ENCODE measurements at places on chromosomes 5 and 9. TPM values are rescaled to one million over a fixed set of nuclear protein-coding genes. Genes with fewer than 3 reads are reported as not detected.

DNA sequence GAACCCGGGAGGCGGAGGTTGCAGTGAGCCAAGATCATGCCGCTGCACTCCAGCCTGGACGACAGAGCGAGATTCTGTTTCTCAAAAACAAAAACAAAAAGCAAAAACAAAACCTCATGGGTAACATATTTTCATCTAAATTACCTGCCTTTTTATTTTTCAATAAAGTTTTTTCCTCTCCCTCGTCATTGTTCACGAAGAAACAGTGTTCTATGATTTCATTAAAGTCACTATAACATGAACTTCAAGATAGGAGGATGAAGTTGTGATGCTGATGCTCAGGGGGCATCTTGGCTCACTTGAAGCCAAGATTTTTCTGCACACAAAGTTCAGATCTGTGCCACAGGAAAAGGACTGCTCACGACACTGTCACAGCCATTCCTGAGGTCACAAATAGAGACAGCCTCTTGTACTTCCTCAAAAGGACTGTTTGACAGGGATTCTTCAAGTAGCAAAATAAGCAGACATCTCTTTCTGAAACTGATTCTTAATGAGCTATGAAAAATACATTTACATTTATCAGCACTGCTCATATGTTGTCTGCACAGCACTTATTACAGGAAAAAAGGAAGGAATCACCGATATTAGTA is 16.1 kb downstream of the NIPSNAP3B start:
- H3K27ac ChIP-seq = peak overlapping the region; percentile 71
- H3K4me3 ChIP-seq = no peak overlapping the region

DNA sequence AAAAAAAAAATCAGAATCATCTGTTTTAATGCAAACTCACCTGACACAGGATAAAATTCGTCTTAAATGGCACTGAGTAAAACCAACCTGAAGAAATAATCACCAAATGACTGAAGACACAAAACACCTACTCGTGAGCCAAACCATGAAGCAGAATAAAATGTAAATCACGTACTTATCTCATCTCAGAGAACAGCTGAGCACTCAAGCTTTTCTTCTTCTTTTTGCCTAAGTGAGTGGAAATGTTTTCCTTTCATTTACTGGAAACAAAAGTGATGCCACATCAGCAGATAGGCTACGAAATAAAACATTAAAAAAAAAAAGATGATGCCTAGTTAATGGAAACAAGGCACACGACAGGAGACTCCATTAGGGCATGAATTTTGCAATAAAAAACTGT is 36.4 kb downstream of the ATPSCKMT start:
- no peak for DNase-seq
- H3K36me3 ChIP-seq = no peaks in the 10 kb centered on the region
- no peaks in the 10 kb centered on the region for H3K4me1 ChIP-seq
- H3K4me3 ChIP-seq = no peak overlapping the region
- no peaks in the 10 kb centered on the region for H3K27me3 ChIP-seq
- no peak overlapping the region for H3K27ac ChIP-seq

- H3K27me3 ChIP-seq = no peaks in the 10 kb centered on the region
- no peak overlapping the region for H3K4me3 ChIP-seq
- no peaks in the 10 kb centered on the region for H3K36me3 ChIP-seq
- H3K4me1 ChIP-seq = no peaks in the 10 kb centered on the region
- no peak overlapping the region for H3K27ac ChIP-seq
These were observed 113.3 kb downstream of the MARCHF11 start for GRCh38 chr5:16066320-16066719.

GRCh38 chr5:64384765-64385164 is 121.0 kb upstream of the RGS7BP start:
- DNase-seq = peak; percentile 16
- no peaks in the 10 kb centered on the region for H3K27me3 ChIP-seq
- H3K4me1 ChIP-seq = no peaks in the 10 kb centered on the region
- H3K4me3 ChIP-seq = no peak overlapping the region
- H3K27ac ChIP-seq = no peak overlapping the region

- no peaks in the 10 kb centered on the region for H3K36me3 ChIP-seq
- no peaks in the 10 kb centered on the region for H3K4me1 ChIP-seq
- H3K27me3 ChIP-seq = no peaks in the 10 kb centered on the region
- H3K4me3 ChIP-seq = no peak overlapping the region
- H3K27ac ChIP-seq = no peak overlapping the region
These were observed 47.2 kb upstream of the ARL15 start for GRCh38 chr5:54357408-54358058.

DNA sequence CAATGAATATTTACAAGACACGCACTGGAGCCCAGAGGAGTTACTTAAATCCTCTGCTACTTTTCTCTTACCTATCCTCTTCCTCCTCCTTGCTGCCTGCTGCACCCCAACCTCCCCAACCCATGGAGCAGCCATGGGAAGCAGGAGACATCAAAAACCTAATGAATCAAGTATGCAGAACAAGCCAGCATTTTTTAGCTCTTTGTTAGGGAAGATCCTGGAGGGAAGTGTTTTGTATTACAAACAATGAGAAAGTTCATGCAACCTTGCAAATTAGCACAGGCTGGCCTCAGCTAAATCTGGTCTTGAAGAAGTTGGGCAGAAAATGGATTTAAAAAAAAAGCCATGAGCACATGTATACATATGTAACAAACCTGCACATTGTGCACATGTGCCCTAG is 498.8 kb downstream of the KIF4B start:
- DNase-seq = no peak
- H3K36me3 ChIP-seq = no peaks in the 10 kb centered on the region
- H3K27me3 ChIP-seq = no peaks in the 10 kb centered on the region

DNA sequence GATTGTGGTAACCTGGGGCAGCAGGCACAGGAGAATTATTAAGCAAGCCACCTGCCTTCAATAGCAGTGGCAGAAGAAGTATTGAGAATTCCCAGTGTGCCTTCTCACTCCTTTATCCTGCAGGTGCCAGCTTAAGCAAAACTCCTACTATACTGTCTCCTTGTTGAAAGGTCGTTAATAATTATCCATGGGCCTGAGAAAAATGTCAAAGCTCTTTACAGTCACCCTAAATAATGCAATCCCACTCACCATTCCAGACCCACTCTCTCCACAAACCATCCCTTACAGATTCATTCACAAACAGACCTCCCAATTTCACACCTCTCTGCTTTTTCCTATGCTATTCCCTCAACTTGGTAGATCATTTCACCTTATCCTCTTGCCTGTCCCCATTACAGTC is 161.5 kb upstream of the TRIM32 start:
- H3K36me3 ChIP-seq = no peaks in the 10 kb centered on the region
- no peaks in the 10 kb centered on the region for H3K4me1 ChIP-seq
- no peak overlapping the region for H3K27ac ChIP-seq
- no peak for DNase-seq
- no peak overlapping the region for H3K4me3 ChIP-seq
- H3K27me3 ChIP-seq = no peaks in the 10 kb centered on the region

DNA sequence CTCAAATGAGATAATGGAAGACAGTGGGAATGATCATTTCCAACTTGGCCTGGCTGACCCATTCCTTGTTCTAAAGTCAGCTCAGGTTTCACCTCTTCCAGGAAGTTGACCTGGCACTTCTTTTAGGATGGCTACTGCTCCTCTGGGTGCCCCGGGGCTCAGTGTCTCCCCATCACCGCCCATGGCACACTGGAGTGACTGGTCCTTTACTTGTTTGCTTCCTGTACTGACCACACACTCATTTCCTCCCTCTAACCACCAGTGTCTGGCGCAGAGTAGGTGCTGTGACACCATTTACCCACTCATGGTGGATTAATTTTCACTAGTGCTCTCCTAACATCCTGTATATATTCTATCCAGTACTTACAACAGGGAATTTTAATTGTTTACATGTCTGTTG is 183.5 kb downstream of the CDK5RAP2 start:
- H3K27me3 ChIP-seq = no peaks in the 10 kb centered on the region
- H3K4me3 ChIP-seq = no peak overlapping the region
- peaks cover 37% of the 10 kb centered on the region for H3K36me3 ChIP-seq
- DNase-seq = no peak
- H3K4me1 ChIP-seq = no peaks in the 10 kb centered on the region

DNA sequence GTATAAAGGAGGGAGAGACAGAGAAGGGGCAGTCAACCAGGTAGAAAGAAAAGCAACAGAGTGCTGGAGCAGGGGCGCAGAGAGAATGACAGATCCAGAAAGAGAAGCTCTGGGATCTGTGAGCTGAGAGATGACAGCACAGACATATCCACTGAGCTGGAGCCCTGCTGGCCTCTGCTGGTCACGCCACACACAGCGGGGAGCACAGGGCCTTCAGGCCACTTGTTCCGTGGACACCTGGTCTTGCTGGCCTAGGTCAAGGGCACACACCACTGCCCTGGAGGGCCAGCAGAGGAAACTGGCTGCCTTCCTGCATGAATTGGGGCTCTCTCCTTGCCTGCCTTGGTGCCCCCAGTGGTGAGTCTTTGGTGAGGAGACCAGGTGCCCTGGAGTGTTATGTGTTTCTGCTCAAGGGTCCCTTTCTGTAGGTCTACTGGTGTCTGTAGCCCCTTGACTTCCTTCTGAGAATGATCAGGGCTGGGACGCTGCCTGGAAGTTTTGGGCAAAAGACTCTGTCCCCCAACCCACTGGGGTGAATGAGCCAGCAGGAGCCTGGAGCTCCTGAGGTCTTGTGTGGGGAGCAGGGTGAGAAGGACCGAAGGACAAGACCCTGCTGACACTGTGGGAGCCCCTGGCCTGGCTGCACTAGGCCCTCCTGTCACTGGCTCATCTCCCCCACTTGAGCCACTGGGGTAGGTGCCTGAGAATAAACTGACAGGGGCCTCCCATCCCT is 59.2 kb upstream of the ADAMTS2 start:
- DNase-seq = peak; percentile 22
- H3K4me3 ChIP-seq = no peak overlapping the region
- no peaks in the 10 kb centered on the region for H3K4me1 ChIP-seq
- no peak overlapping the region for H3K27ac ChIP-seq
- no peaks in the 10 kb centered on the region for H3K36me3 ChIP-seq

GRCh38 chr5:136145030-136145429 is 12.4 kb downstream of the SMAD5 start:
- H3K27ac ChIP-seq = no peak overlapping the region
- H3K4me1 ChIP-seq = peaks cover 11% of the 10 kb centered on the region
- H3K27me3 ChIP-seq = no peaks in the 10 kb centered on the region
- no peaks in the 10 kb centered on the region for H3K36me3 ChIP-seq

GRCh38 chr9:1946526-1947283 is 68.4 kb upstream of the SMARCA2 start:
- no peaks in the 10 kb centered on the region for H3K36me3 ChIP-seq
- no peak overlapping the region for H3K27ac ChIP-seq
- H3K27me3 ChIP-seq = no peaks in the 10 kb centered on the region
- no peaks in the 10 kb centered on the region for H3K4me1 ChIP-seq
- no peak overlapping the region for H3K4me3 ChIP-seq
- peak; percentile 6 for DNase-seq

Gene TAF11L10
- polyA plus RNA-seq = not detected

Gene RNF183
- 0.49 TPM for polyA plus RNA-seq

Gene FAM221B
- polyA plus RNA-seq = 0.66 TPM

Gene PPP3R2
- polyA plus RNA-seq = not detected

Gene IFNB1
- polyA plus RNA-seq = not detected
